ENCODE measurements at places on chromosomes 6 and 20. TPM values are rescaled to one million over a fixed set of nuclear protein-coding genes. Genes with fewer than 3 reads are reported as not detected.

ECT2L gene
- polyA plus RNA-seq: not detected

DNA sequence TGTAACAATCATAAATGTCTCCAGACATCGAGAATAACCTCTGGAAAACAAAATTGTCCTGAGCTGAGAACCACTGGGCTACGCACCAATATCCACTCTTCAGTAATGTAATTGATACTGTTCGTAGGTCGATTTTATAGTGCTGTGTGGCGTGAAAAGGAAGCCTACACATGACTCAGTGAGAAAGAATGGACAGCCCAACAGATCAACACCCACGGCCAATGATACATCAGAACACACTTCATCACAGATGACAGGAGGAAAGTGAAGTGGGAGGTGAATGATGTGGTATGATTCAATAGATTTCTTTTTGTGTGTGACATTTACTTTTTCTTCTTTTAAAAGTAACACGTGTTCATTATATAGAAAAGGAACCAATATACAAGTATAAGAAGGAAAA is 93.5 kb downstream of the RPS12 start:
- DNase-seq: peak; percentile 62

DNA sequence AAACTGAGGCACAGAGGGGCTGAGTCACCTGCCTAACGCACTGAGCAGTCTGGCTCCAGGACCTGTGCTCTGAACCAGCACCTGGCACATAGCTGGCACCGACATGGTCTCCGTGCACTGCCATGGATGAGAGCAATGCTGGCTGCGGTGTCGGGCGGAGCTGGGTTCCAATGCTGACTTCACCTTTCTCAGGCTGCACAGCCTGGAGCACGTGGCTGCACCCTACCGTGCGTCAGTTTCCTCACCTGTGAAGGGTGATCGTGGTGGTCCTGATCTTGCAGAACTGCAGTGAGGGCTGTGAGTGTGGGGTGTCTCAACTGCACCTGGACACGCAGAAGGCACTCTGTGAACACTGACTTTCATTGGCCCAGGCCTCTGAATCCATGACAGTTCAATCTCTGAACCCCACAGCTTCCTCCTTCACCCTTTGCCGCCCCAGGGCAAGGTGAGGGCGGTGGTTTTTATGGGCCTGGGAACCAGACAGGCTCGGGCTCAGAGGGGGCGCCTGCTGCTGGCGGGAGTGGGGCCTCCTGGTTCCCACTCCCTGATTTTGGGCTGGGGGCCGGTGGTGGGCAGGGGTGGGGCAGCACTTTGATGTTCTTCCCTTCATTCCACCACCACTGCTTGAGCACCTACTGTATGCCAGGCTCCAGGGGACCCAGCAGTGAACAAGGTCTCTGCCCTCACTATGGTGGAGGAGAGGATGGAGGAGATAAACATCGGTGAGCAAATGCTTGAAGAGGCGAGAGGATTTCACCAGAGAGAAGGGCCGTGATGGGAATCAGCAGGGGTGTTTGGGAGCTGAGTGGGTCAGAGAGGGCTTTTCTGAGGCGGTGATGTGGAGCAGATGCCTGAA is 102.9 kb downstream of the CEBPB start:
- no peak for DNase-seq

DNA sequence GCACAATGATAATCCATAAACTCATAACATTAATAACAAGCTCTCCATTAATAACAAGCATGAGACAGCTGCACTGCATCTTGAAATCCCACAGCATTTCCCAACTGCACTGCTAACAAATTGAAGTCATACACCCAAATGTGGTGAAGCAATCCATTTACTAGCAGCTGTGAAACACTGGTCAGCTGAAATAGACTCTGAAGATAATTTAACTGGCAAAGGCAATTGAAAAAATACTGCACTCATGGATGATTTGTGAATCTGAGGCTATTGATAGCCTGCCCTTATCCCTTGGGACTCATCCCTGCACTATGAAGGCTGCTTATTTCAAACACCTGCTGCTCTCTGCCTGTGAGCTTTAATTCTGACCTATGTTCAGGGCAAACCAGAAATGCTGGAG is 49.1 kb upstream of the PLCB1 start:
- no peak for DNase-seq

All from AG04450 (cell line).